Stimulated activated CD8-positive, alpha-beta memory T cell treated with anti-CD3 and anti-CD28 coated beads, Interleukin-4, amount 100 ng/mL, for 1 hour (primary cell): ENCODE measurements at places on chromosomes 3 and 15.

- DNase-seq: no peak
Measured at GRCh38 chr15:38944536-38944935, 379.9 kb upstream of the RASGRP1 start.

DNA sequence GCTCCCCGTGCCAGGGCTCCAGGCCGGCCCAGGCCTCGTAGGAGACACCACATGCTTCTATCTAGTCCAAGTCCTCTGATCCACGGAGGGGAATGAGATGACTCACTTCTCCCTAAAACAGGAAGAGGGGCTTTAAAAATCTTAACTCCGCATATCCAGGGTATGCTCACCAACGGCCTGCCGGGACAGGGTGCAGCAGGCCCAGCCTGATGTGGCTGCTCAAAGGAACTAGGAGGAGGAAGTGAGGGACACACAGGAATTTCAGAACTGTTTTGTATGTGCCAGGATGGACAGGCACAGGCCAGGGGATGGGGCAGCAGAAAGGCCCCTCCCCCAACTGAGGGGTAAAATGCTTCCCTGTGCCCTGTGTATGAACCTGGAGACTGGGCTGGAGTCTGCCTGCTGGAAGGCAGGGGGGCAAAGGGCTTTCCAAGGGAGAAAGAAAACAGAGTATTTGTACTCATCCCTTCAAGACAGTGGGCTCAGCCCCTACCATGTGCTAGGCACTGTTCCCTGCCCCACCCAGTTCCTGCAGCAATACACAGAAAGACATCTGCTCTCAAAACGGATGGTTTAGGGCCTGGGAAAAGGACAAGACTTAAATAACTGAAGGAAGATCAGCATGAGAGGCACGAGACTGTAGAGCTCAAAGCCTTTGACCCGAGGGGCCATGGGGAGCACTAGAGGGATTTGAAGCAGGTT lies 22.1 kb downstream of the CHDH start:
- no peak for DNase-seq

DNA sequence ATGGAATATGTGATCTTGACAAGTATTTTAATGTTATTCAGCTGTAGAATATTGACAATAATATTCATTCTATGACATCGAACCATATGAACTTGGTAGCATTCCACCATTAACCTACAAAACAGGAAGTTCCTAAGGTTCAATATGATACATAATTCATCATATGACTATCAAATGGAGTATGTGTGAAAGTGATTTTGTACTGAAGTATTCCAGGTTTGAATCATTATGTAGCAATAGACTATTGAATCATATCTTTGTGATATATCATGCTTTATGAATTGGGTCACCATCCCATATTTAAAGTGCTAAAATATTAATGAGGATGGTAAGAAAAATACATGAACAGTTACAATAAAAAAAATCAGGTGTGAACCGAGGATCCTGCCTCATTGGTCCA lies 95.1 kb downstream of the TP63 start:
- no peak for DNase-seq

DNA sequence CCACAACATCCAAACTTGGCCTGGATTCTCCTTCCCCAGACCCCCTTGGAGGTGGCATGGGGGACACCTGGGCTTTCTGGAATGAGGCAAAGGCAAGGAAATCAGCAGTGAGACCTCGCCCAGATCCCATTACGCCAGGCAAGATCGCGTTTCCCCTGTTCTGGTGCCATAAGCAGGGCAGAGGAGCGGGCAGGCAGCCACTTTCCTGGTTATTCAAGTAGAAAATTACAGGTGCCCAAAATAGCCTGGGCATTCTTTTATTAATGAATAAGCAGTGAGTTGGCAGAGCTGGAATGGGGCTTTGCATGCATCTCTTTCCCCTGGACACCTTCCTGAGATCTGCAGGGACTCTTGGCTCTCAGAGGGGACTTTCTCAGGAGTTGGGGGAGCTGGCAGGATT lies 31.5 kb upstream of the FAM107A start:
- no peak for DNase-seq

GRCh38 chr3:45515999-45516725 lies 78.4 kb upstream of the LIMD1 start:
- DNase-seq: no peak
